ENCODE measurements at places on chromosomes 1 and 21.

GRCh38 chr1:7389201-7389905 is 381.7 kb upstream of the VAMP3 start:
- peak; percentile 25 for DNase-seq

- DNase-seq: no peak
Measured at GRCh38 chr21:35646606-35647005, 413.7 kb downstream of the SETD4 start.

- no peak for DNase-seq
Measured at GRCh38 chr1:171935664-171936063, 94.4 kb downstream of the DNM3 start.

DNA sequence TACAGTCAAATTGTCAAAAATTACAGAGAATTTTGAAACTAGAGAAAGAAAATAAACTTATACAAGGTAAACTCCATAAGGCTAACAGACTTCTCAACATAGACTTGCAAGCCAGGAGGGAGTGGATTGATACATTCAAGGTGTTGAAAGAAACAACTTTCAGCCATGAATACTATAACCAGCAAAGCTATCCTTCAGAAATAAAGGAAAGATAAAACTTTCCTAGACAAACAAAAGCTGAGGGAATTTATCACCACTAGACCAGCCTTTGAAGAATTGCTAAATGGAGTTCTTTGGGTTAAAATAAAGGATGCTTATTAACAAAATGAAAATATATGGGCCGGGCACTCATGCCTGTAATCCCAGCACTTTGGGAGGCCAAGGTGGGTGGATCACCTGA is 52.7 kb downstream of the C1orf185 start:
- DNase-seq: no peak

GRCh38 chr1:201267481-201268229 is 15.7 kb upstream of the PKP1 start:
- DNase-seq: no peak

GRCh38 chr1:5622412-5622811 is 369.8 kb downstream of the NPHP4 start:
- DNase-seq: no peak

DNA sequence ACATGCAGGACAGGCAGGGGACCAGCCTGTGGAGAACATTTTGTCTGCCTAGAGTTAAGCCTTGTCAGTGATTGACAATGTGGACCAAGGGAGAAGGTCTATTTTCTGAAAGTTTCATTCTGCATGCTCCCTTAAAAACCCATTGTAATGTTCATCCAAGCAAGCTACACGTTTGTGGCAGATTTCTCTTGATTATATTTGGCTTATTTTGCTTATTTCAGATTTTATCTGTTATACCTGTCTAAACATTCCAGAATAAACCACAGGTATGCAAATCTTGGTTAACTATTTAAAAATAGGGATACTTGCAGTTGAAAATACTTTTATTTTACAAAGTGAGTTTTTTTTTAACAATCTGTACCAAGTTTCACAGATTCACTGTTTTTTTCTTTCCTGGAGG is 78.2 kb upstream of the F3 start:
- no peak for DNase-seq

DNA sequence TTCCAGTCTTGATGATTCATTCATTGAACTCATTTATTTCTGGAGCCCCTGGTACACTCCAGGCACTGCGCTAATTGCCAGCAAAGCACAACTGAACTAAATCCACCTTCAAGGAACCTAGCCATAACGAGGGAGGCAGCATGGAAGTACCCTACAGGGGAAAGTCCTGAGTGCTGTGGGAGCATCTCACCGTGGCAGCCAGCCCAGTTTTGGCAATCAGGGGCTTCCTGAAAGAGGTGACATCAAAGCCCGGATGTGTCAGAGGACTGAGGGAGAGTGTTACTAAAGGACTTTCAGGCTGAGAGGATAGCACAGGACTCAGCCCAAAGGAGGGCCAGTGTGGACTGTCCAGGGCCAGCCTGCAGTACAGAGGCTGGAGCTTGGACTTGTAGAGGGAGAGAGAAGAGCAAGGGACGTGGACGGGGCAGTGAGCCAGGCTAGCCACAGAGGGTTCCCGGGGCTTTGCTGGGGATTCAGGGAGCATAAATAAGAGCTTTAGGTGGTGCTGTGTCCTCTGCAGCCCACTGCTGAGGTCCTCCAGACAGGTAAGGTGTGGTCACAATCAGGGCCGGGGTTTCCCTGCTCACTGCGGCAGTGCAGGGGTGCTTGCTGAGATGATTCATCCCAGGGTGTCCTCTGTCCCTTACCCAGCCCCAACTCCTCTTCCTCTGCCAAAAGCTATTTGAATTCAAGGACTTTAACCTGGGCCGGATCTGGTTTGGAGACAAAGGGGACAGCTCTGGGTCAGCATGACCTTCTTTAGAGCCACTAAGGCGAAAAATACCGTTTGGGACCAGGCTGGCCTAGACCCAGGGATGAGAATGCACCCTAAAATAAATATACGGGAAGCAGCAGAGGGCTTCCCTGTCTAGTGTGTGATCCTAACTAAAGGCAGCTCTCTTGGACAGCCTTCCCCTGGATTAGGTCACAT is 128.3 kb downstream of the EDEM3 start:
- no peak for DNase-seq

DNA sequence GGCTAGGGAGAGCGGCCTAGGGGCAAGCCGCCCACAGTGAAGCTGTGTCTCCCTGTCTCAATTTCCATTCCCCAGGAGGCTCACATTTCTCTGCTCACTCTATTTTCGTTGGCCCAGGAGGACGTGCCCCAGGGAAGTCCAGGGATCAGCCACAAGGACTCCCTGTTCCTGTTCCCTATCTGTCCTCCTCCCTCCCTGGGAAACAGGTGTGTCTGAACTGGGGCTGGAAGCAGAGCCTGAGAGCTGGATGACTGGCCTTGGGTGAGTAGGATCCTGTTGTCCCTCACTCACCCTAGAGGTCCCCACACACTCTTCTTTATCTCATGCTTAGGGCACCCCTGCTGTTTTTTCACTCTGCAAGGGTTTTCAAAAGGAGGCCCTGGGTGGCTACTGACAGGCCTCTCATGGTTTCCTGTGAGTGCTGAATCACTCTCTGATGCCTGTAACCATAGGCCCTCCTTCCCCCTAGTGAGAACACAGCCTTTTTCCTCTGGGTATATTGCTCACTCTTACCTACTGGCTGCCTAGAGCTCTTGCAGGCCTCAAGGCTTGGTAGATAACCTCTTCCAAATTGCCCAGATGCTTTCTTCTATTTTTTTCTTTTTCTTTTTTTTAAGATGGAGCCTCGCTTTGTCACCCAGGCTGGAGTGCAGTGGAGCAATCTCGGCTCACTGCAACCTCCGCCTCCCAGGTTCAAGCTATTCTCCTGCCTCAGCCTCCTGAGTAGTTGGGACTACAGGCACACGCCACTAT is 3.3 kb upstream of the UTP11 start:
- DNase-seq: no peak

DNA sequence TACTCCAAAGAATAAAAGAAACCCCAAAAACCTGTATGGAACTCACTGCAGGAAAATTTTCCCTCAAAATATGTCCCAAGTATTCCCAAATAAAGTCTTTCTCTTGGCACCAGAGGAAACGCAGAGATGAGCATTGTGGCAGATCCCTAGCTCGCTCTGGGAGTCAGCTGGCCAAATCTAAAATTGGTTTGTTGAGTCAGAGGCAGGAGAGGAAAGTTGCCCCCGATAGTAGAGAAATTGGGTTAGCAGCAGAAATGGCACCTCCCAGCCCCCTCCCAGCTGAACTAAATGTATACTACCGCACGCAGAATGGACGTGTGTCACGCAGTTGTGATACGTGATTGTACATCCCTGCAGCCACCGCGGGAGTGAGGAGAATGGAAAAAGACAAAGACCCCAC is 39.9 kb upstream of the TARBP1 start:
- no peak for DNase-seq

DNA sequence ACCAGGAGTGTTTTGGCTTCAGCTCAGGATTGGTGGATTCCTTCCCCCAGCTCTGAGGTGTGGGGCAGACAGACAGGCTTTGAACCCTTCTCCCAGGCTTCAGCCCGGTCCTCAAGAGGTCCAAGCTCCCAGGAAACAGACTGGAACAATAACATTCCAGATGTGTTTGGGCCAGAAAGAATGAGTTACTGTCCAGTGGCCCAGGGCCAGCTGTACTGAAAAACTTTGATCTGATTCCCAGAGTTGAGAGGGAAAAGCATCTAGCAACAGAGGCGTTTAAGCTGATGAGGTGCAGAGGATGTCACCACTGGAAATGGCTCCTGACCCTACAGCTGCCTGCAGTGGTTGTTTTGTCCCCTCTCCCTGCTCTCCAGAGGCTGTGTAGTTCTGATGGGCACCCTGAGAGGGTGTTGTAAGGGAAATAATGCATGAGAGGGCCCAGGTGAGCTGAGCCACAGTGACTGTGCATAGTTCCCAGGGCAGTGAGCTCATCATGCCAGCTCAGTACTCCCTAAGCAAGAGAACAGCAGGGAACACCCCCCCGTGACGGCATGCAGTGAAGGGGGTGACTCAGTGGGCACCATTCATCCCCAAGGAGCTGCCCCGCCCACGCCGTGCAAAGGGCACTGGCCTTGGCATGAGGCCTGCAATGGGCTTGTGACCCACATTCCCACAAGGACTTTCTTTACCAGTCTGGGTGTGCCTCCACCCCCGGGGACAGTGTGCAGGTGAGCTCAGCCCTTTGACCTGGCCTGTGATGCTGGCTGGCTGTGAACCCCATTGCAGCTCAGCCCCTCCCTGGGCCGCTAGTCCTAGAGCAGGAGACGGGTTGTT is 13.8 kb upstream of the SFN start:
- no peak for DNase-seq

- no peak for DNase-seq
Measured at GRCh38 chr1:50488876-50489275, 65.6 kb upstream of the DMRTA2 start.

GRCh38 chr1:53107090-53107489 is 35.3 kb downstream of the SLC1A7 start:
- DNase-seq: no peak
